ENCODE measurements at places on chromosomes 1 and 21.

GRCh38 chr1:10608690-10609089 lies 133.9 kb downstream of the PEX14 start:
- no peak for DNase-seq

DNA sequence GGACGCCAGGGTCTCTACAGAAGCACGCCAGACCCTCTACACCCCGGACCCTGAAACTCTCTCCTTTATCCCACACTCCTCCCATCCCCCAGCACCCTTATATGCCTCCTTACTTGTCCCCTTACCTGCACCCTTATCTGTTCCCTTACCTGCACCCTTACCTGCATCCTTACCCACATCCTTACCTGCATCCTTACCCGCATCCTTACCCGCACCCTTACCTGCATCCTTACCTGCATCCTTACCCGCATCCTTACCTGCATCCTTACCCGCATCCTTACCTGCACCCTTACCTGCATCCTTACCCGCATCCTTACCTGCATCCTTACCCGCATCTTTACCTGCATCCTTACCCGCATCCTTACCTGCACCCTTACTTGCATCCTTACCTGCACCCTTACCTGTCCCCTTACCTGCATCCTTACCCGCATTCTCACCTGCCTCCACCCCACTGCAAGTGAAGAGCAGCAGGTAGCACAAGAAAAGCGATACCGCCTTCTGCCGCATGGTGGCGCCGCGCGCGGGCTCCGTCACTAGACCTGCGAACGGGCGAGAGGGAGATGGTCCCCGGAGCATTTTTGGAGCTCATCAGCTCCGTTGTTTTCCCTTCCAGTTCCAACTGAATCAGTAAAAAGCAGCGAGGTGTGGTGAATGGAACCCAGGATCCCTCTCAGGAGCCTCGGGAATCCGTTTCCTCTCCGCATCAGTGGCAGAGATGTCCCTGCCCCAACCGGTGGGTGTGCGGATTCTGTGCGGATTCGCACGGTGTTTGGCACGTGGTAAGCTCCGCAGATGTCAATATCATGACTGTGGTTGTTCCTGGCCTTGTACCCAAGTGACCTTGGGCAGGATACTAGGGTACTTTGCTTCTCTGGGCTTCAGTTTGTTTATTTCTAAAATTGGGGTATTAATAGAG lies 2.9 kb downstream of the IFI6 start:
- DNase-seq = peak; percentile 87

- DNase-seq = no peak
Observed at GRCh38 chr1:169363046-169363730, 4.4 kb downstream of the NME7 start.

- no peak for DNase-seq
Observed at GRCh38 chr1:172599912-172600311, 59.0 kb upstream of the FASLG start.

DNA sequence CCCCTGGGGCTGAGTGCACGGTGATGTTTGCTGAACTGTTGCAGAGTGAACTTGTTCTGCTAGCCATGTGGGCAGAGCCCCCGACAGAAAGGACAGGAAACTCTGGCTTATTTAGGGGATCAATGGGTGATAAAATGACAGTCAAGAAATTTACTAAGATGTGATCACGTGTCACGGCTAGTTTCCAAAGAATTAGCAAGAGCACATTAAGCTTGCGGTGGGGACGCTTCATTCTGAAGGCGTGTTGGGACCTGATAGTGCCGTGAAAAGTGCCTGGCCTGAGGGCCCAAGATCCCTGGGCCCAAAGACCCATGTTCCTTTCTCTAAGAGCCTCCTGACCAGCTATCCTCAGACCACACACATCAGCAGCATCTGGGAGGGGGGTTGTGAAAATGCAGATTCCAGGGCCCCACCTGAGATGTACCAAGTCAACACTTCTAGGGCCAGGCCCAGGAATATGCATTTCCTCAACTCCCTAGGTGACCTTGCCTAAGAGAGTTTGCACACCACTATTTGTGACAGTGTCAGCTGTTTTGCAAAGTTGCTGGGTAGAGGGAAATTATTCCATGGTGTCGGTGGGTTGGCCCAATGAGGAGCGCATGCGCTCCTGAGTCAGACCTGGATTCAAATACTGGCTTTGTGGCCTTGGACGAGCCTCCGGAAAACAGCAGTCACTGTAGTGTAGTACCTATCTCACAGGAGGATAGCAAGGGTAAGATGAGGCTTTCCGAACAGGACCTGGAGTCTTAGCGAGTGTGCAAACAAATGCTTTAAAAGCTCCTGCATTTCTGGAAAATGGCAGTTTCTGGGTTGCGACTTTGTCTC lies 77.5 kb downstream of the SPSB1 start:
- DNase-seq = no peak

GRCh38 chr1:33971018-33971710 lies 107.3 kb downstream of the HMGB4 start:
- no peak for DNase-seq

GRCh38 chr1:179702946-179703539 lies 40.0 kb upstream of the FAM163A start:
- no peak for DNase-seq

GRCh38 chr1:237258871-237259270 lies 216.9 kb downstream of the RYR2 start:
- DNase-seq = no peak

GRCh38 chr1:192554904-192555303 lies 20.7 kb upstream of the RGS1 start:
- DNase-seq = no peak

- DNase-seq = no peak
Observed at GRCh38 chr1:170097449-170097948, 23.0 kb upstream of the KIFAP3 start.

GRCh38 chr1:247337250-247337746 lies 5.6 kb upstream of the ZNF496 start:
- no peak for DNase-seq

- DNase-seq = no peak
Observed at GRCh38 chr1:113830039-113830438, 17.8 kb upstream of the RSBN1 start.

DNA sequence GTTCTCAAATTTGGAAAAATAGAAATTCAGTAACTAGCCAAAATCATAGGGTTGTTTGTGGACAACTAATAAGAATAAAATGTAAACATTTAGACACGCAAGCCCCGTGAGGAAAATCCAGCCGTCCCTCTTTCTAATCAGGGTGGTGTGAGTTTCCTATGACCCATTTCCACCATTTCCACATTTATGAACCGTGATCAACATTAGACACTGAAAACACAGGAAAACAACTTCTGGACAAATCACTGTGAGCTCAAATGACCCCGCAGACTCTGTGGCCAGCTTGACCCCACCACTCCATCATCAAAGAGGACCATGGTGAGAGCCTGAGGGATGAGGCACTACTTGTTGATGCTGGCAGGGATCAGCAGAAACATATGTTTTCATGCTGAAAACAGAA lies 101.0 kb downstream of the SIM2 start:
- no peak for DNase-seq

DNA sequence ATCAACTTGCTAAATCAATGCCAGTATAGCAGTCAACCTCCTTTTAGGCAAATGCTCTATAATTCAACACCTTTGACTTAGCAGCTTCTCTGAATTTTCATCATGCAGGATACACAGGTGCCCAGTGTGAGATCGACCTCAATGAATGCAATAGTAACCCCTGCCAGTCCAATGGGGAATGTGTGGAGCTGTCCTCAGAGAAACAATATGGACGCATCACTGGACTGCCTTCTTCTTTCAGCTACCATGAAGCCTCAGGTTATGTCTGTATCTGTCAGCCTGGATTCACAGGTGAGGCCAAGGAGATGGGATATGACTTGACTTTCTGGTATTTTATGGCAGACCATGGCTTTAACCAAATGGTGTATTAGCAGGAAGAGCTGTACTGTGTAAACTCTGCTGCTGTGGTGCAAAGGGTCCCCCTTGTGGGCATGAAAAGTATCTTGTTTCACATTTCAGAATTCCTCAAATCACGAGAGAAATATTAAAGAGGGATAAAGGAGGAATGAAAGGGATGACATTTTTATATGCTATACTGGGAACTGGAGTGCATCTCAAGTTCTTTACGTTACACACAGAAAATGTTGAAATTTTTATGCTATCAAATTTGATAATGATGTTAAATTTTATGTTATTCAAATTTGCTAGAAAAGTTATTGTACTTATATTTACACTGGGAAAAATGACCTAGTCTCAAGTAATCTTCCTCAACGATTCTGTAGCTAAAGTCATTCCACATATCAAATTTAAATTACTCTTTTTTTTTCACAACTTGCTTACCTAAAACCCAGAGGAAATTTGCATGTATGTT lies 88.9 kb downstream of the CRB1 start:
- no peak for DNase-seq

DNA sequence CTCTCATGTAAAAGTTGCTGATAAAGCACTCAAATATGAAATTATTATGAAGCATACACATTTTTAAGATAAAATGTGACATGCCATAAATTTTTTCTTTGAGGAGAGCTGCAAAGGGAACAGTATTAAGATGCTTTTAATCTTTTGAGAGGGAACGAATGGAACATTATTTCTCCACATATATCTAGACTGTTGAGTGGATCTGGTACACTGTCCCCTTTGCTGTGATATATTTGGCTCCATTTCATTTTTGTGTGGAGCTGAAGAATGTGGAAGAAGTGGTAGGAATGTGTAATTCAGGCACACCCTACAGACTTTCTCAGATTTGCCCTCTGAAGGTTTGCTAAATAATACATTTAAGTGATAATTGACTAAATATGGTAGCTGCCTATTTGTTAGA lies 31.7 kb downstream of the PGM1 start:
- no peak for DNase-seq

GRCh38 chr21:36893581-36893980 lies 72.9 kb downstream of the HLCS start:
- no peak for DNase-seq

DNA sequence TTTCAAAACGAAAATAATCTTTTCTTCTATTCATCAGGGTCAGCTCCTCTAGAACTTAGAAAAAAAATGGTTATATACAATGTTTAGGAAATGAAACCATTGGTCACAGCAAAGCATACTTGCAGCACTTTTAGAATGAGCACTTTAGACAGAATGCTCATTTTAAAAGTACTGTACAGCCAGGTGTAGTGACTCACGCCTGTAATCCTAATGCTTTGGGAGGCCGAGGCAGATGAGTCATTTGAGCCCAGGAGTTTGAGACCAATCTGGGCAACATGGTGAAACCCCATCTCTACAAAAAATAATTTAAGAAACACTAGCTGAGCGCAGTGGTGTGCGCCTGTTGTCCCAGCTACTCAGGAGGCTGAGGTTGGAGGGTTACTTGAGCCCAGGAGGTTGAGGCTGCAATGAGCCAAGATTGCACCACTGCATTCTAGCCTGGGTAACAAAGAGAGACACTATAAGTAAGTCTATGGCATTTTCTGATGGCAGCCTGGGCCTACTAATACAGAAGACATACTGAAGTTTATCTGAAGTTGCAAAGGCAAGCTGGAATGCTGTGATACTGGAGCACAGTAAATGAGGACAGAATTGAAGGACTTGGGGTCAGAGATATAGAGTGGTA lies 48.9 kb upstream of the ZNF326 start:
- DNase-seq = no peak

- no peak for DNase-seq
Observed at GRCh38 chr1:221712198-221712684, 29.6 kb downstream of the DUSP10 start.

- DNase-seq = no peak
Observed at GRCh38 chr1:9680828-9681227, 29.3 kb downstream of the PIK3CD start.

DNA sequence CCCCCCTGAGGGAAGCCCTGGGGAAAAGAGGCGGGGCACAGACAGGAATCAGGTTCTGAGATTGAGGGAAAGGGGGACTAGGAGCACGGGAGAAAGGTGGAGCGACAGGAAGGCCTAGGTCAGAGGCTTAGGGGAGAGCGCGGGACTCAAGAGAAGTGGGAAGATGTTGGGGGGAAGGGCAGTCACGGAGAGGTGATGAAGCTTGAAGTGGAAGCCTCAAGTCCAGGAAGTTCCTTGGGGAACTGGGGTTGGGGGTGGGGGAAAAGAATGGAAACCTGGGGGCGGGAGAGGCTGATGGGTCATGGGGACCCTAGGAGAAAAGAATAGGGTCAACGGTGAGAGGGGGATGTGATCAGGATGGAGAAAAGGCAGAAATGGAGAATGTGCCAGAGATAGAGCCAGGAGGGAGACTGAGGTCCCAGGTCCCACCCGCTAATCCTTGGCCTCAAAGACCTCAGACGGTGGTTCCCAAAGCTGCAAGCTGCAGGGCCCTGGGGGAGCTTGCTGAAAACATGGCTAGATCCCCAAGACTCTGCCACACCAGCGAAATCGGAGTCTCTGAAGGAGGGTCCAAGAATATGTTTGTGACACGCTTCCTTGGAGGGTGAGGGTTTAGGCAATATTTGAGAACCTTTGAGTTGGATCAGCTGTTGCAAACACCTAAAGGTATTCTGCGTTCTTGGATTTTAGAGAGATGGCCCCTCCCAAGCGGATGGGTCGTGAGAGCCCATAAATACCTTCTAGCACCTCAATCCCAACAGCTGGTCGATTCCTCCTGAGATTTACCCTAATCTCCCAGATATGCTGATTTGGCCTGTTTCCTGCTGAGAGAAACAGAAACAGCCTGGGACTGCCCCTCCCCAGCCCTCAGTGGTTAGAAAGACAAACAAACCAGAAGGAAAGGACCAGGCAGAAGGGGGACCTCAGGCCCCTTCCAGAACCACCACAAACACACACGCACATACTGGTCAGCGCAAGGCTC lies 3.6 kb downstream of the C1orf232 start:
- DNase-seq = no peak

- peak; percentile 50 for DNase-seq
Observed at GRCh38 chr1:184156521-184157393, 105.2 kb downstream of the TSEN15 start.

- no peak for DNase-seq
Observed at GRCh38 chr1:109929588-109930251, 19.1 kb downstream of the CSF1 start.

DNA sequence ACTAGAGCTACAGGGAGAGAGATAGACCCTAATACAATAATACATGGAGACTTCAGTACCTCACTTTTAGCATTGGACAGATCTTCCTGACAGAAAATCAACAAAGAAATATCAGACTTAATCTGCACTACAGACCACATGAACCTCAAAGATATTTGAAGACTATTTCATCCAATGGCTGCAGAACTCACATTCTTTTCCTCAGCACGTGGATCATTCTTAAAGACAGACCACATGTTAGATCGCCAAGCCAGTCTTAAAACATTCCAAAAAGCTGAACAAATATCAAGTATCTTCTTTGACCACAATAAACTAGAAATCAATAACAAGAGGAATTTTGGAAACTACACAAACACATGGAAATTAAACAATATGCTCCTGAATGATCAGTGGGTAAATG lies 576.0 kb downstream of the KIF26B start:
- no peak for DNase-seq

GRCh38 chr1:160226623-160227022 lies 21.4 kb downstream of the PEA15 start:
- no peak for DNase-seq

GRCh38 chr1:61058483-61059245 lies 23.7 kb upstream of the NFIA start:
- no peak for DNase-seq
